ENCODE measurements at places on chromosomes 16 and 17. TPM values are rescaled to one million over a fixed set of nuclear protein-coding genes. Genes with fewer than 3 reads are reported as not detected.

GRCh38 chr17:12987120-12987519 lies 30.7 kb downstream of the ELAC2 start:
- no peak for DNase-seq

DNA sequence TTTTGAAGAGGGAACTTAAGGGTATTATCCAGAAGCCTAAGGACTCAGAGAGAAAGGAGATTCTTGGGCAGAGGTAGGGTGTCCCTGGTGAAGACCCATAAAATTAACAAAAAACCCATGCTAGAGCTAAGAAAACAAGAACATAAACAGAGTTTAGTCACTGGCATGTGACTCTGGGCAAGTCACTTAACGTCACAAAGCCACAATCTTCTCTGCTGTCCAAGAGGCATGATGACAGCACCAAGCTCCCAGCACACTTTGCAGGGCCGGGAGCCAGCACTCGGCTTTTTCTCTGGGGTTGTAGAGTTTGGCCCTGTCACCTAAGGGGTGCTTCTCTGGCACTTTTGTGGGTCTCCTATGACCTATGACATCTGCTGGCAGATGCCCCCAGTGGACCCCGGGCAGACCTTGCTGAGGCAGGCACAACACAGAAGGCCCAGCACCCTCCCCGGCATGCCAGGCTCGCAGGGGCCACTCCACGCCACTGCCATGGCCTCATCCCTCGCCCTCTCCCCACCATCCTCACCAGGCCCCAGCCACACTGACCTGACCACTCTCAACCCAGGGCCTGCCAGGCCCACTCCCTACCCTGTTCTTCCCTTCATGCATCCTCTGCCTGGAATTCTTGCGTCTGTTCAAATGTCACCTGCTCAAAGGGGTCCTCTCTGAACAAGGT lies 69.8 kb downstream of the DYNLRB2 start:
- no peak for DNase-seq

Gene SLFN14
- total RNA-seq, result not detected

GRCh38 chr17:59406808-59407381 lies 75.4 kb downstream of the YPEL2 start:
- DNase-seq, result no peak

DNA sequence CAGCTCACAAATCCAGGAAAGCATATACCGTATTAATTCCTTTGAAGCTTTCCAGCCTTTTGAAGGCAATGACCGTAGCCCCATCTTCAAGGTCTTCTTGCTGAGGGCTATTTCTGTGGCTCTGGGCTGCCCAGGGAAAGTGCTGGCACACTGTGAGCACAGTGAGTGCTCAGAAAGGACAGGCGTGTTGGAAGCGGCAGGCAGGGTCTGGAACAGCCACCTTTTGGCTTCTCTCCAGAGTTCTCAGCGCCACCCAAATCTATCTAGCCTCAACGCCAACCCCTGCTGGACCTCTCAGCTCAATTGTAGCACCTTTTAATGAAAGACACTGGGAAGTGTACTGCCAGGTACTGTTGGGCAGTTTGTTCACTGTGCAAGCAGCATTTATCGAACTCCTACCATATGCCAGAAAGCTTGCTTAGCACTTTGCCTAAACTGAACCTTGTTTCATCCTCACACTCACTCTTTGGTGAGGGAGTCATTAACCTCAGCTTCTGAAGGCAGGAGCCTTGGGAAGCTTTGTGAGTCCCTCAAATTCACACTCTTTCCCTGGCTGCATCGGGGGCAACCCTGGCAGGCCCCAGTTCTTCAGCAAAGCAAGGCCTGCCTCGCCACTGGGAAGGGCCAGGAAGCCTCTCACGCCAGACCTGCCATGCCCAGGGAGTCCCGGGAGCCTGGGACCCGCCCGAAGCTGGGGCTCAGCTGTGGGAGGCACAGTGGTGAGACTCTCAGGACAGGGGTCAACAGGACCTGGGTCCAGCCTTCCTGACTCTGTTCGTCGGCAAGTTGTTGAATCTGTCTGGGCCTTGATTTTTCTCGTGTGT lies 13.5 kb upstream of the CIBAR2 start:
- no peak for DNase-seq

Gene PDE6G
- not detected for total RNA-seq

DNA sequence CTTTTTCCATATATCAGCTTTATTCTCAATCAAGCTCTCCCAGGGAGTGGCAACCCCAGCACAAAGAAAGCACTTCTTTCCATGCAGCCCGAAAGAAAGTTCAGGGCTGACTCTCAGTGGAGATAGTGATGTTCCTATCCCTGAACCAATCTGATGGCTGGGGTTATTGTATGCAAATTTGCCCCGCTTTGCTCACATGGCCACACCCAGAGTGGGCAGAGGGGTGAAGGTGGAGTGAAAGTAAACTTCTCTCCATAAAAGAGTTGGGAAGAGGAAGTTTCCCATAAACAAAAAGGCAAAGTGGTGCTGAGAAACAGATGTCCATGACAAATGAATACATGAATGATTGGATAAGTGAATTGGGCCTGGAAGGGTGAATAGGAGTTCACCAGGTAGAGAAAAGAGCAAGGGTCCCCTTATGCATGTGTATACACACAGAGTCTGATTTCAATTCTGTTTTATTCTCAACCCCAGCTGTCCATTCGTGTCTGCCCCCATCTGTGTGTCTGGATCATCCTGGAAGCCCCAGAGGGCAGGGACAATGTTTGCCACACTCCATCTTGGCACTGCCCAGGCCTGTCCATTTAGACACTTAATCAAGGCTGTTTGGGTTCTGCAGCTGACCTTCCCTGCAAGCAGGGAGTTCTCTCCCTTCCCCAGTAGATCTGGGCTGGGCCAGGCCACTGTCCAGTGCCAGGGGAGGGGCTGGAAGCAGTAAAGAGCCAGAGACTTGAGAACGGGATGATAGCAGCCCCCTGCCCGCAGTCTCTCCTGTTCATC lies 14.1 kb upstream of the NGFR start:
- no peak for DNase-seq

Gene HERPUD1
- total RNA-seq, result 218 TPM

- no peak for DNase-seq
These were observed 90.7 kb upstream of the SMIM36 start for GRCh38 chr17:55601874-55602364.

- no peak for DNase-seq
These were observed 39.6 kb downstream of the HLF start for GRCh38 chr17:55304171-55304859.

All from transverse colon (tissue), 4 donors.